Forelimb muscle (tissue), 1 donor: ENCODE measurements at places on chromosomes 6 and 20. TPM values are rescaled to one million over a fixed set of nuclear protein-coding genes. Genes with fewer than 3 reads are reported as not detected.

Gene KIAA1755
- polyA plus RNA-seq: 8.1 TPM

Gene CTCFL
- 0.22 TPM for polyA plus RNA-seq

Gene MYCT1
- polyA plus RNA-seq: 18.0 TPM

Gene MEP1A
- not detected for polyA plus RNA-seq

Gene ADGRB3
- polyA plus RNA-seq: 0.76 TPM
